ENCODE measurements at places on chromosomes 13 and 19.

- no peak for DNase-seq
Measured at GRCh38 chr13:108060111-108060510, 155.2 kb downstream of the LIG4 start.

- DNase-seq: no peak
Measured at GRCh38 chr13:69959046-69959445, 148.6 kb upstream of the ATXN8OS start.

- no peak for DNase-seq
Measured at GRCh38 chr13:23705583-23705982, 135.4 kb downstream of the TNFRSF19 start.

- DNase-seq: no peak
Measured at GRCh38 chr19:56900573-56901097, 60.1 kb upstream of the PEG3 start.

DNA sequence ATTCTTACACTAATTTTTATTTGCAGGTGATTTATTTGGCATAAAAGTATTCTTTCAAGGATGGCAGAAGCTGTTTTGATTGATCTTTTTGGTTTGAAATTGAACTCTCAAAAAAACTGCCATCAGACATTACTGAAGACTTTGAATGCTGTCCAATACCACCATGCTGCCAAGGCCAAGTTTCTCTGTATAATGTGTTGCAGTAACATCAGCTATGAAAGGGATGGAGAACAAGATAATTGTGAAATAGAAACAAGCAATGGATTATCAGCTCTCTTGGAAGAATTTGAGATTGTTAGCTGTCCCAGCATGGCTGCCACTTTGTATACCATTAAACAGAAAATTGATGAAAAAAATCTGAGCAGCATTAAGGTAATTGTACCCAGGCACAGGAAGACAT is 1.2 kb downstream of the LACC1 start:
- DNase-seq: no peak

DNA sequence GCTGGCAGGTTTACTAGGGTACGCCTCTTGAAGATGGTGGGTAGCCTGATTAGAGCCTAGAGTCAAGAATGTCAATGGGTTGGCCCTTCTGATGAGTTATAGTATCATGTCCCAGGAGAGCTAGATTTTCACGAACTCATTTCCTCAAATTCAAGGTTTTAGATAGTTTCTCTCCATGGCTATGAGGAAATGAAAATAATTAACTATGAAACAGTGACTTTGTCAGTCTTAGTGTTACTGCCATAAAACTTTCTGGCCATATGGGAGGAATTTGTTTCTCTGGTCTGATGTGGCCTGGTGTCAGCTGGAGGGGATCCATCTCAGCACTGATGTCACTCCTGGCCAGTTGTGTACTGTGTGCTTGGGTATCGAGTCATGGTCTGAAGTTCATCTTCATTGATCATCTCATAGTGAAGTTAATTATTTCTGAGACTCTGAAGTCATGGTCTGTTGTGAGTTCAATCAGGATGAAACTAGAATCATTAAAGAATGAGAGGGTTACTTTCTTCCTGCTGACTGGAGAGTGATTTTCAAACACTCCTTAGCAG is 49.4 kb upstream of the TNFSF11 start:
- no peak for DNase-seq

GRCh38 chr19:48499316-48500090 is 12.1 kb downstream of the LMTK3 start:
- DNase-seq: no peak

GRCh38 chr13:77443511-77443910 is 92.0 kb upstream of the SCEL start:
- no peak for DNase-seq

- no peak for DNase-seq
Measured at GRCh38 chr13:30743319-30744055, 8.1 kb downstream of the ALOX5AP start.

DNA sequence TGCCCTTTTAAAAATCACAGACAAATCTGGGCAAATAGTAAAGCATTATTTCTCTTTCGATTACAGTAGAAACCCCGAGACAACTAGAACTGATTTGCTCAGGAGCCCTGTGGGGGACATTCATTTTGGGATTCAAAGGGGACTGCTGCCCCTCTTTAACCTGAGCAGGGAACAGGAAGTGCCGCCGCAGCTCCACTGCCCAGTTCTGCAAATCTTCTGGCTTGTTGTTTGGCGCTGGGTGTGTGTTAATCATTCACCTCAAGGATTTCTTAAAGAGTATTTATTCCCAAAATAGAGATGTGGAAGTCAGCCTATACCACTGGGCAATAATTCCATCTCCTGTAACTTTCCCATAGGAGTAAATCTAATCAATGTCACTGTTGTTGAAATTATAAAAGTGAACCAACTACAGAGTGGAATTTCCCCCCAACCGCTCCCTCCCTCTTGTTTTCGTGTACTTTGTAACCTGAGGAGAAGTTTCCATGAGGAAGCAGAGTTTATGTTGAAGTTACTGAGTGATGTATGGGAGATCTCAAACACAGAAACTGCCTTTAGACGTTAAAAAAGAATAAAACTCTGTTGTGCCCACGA is 515.8 kb downstream of the KLF12 start:
- DNase-seq: no peak

DNA sequence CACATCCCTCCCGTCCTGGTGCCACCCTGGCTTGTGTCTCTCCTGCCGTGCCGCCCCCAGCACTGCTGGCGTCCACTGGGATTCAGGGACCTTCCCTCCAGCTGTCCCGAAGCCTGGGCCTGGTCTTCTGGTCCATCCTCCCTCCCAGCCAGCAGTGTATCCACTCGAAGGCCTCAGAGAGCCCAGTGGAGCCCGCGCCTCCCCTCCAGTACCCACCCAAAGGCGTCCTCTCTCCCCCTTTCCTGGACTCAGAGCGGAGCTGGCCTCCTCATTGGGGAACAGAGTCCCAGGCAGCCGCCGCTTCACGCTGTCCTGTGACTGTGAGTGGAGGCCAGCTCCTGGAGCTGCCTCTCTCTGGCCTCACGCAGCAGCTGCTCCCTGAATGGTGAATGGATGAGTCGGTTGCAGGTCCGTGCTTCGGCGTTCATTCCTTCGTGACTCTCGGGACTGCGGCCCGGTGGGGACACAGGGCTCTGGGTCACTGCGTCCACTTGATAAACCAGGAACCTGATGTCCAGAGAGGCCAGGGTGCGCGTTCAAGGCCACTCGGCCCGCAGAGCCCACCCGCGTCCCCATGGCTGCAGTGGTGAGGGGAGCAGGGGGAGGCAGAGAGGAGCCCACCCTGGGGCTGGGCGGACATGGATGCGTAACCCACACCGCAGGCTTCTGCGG is 12.1 kb downstream of the ONECUT3 start:
- DNase-seq: no peak

- DNase-seq: no peak
Measured at GRCh38 chr13:48571126-48571913, 38.4 kb upstream of the RCBTB2 start.

GRCh38 chr19:46366620-46367292 is 19.9 kb downstream of the PPP5C start:
- no peak for DNase-seq

DNA sequence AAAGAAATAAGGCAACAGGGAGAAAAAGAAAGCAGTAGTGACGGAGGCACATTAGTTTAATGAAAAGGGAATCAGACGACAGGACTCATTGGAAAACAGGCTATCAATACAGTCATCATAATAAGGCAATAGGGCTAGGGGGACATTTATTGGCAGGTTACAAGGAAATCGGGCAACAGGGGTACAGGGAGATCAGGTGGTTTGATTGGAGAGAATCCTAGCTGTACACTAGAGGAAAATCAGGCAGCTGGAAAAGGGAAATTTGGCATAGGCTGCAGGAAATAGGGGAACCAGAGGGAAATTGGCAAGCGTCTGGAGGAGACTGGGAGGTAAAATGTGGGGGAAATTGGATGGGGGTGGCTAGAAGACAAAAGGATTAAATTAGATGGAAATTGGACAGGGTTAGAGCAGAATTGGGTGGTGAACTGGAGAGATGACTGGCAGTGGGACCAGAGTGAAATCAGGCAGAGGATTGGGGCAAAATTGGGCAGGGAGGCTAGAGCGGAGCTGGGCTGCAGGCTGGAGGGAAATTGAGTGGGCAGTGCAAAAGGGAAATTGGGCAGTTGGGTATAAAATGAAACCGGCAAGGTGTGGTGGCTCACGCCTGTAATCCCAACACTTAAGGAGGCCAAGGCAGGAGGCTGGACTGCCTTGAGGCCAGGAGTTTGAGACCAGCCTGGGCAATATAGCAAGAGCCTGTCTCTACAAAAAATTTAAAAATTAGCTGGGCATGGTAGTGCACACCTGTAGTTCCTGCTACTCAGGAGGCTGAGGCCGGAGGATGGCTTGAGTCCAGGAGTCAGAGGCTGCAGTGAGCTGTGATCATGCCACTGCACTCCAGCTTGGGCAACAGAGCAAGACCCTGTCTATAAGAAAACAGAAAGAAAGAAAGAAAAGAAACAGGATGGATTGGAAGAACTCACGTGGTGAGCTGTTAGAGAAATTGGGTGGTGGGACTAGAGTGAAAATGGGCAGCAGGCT is 7.4 kb downstream of the LRFN3 start:
- no peak for DNase-seq

DNA sequence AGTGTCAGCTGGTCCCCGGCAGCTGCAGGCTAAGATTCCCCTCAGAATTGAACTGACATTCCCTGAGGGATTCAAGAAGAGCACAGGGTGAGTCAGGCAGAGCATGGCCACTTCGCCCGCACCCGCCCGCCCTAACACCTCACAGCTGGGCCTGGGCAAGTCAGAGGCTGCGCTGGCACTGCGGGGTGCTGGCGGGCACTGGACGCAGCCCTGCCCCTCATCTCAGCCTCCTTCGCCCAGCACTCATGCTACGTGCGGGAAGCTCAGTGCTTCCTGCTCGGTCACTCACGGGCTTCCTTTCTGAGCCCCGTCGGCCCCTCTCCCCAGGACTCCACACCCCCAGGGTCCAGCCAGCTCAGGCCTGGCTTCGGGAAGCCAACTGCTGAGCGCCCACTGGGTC is 56.9 kb downstream of the MLLT1 start:
- DNase-seq: no peak

- DNase-seq: no peak
Measured at GRCh38 chr13:90866006-90866405, 481.5 kb upstream of the MIR17HG start.

Measured in effector CD4-positive, alpha-beta T cell (primary cell).